Fibroblast of skin of left biceps (primary cell): ENCODE measurements at places on chromosomes 2 and 18.

DNA sequence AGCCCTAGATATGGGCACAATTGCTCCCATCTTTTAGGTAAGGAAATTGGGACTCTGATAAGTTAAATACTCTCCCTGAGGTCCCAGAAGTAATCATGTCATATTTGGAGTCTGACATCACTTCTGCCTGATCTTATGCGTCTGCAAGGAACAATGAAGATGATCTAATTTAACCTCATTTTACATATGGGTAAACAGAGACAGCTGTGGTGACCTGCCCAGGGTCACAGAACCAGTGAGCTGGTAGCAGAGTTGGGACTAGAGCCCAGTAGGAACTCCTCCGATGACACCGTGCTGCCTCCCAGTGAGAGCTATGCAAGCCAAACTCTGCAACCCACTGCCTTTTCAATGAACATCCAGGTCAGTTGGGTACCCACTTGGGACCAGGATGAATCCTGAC, 17.8 kb downstream of the CTAGE1 start:
- no peak for DNase-seq

DNA sequence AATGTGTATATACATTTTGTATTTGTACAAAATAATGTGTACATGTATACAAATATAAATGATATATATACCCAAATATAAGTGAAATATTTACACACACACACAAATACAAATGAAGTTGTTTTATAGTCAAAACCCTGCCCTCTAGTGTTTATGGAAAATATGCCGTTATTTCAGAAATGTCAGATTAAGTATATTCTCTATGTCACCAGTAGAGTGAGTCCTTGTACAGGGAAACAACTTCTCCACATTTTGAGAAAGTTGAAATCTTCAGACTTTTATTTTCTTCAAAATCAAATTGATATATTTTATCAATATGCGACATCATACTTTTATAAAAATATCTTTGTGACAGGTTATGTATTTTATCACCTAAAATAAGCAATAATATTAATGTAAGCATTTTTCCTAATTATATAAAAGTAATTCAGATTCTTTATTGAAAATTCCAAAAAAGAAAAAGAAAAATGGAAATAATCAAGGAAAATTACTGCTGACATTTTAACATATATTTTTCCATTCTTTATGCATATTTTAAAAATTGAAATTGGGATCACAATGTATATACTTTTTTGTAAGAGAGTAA, 22.4 kb downstream of the ARL6IP6 start:
- no peak for DNase-seq

- no peak for DNase-seq
These were observed 137.3 kb upstream of the NFATC1 start for GRCh38 chr18:79258447-79258846.

GRCh38 chr2:385785-386184, 97.9 kb upstream of the ALKAL2 start:
- no peak for DNase-seq

DNA sequence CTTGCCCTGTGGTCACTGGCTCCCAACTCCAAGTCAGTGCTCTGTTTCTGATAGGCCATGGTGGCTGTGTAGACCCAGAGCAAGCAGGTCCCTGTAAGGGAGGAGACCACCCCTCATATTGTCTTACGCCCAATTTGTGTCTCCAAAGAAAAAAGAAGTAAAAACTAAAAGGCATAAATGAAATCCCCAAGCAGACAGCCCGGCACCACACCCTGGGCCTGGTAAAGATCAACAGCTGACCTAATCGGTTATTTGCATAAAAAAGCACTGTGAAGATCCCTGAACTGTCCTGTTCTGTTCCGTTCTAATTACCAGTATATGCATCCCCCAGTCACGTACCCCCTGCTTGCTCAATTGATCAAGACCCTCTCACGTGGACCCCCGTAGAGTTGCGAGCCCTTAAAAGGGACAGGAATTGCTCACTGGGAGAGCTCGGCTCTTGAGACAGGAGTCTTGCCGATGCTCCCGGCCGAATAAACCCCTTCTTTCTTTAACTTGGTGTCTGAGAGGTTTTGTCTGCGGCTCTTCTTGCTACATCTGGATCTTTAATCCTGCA, 364.1 kb upstream of the HS6ST1 start:
- DNase-seq, result no peak

DNA sequence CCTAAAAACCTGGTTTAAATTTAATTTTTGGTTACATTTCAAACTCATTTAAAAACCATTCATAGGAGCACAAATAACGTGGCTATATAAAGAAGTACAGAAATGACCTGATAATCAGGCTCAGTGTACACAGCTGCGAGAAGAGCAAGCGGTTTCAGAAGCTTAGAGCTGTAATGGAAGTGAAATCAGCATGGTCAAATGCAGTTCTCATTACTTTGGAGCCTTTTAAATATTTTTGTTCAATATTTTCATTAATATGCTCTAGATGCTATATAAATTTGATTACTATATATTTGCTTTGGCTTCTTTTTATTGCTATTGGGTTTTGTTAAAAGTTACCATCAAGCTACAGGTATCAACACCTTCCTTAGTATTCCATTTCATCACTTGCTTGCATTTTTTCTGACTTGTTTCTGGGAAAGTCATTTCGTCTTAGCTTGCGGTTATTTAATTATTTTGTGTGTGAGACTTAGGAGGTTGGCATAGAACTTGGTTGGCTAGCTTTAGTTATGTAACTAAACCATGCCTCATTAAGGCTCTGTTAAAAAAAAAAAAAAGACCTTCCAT, 58.7 kb downstream of the AFTPH start:
- DNase-seq, result no peak

DNA sequence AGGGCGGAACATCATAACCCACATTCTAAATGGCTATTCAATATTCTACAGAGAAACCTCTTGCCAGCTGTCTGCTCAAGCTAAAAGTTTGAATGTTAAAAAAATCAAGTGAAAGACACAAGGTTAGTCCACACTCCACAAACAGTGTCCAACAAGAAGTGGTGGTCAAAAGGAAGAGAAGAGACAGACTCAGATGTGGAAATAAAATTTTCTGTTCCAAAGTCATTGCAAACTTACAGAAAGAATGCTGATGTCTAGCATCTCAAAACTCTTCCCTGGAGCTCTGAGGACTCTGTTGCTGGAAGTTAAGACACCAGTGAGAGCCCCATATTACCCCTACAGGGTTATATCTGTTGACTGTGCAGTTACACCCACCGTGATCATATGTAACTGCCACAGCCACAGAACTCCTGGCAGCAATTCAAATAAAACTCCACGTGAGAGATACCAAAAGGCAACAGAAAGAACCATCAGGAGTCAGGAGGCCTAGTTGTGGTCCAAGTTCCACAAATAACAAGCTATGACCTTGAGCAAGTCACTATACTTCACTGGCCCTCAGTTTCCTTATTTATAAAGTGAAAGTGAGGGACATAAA, 60.9 kb downstream of the AAK1 start:
- no peak for DNase-seq

DNA sequence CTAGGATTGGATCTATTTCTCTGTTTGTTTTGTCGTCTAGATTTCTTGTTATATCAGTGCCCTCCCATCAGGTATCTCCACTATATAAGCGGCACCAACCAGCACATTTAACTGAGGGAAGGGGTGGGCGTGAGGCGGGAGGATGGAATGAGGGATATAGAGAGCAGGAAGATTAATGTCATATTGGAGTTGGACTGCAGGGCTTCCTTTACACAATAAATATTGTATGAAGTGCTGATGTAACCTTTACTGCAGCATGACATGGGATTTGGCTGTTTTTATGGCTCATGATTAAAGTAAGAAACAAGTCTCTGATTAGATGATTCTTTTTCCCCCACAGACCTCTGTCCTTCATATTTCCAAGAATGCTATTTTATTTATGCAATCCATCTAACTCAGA, 54.8 kb downstream of the TMEM200C start:
- no peak for DNase-seq

DNA sequence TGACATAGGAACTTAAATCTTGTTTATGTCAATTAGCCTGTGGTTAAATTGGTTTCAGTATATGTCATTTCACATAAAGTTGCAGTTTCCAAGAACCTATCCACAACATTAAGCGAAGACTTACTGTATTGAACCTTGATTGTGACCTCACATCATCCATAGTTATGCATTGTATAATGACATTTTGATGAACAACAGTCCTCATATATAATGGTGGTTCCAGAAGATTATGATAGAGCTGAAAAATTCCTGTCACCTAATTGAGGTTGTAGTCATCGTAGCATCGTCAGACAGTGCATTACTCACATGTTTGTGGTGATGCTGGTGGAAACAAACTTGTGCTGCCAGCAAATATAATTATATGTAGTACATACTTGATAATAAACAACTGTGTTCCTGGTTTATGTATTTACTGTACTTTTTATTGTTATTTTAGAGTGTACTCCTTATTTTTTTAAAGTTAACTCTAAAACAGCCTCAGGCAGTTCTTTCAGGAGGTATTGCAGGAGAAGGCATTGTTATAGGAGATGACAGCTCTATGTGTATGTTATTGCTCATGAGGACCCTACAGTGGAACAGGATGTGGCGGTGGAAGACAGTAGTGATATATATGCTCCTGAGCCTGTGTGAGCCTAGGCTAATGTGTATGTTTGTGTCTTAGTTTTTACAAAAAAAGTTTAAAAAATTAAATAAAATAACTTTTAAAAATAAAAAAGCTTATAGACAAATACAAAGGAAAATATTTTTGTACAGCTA, 56.6 kb downstream of the UBE2E3 start:
- peak; percentile 55 for DNase-seq

GRCh38 chr2:190791976-190792575, 88.5 kb upstream of the GLS start:
- DNase-seq, result no peak

DNA sequence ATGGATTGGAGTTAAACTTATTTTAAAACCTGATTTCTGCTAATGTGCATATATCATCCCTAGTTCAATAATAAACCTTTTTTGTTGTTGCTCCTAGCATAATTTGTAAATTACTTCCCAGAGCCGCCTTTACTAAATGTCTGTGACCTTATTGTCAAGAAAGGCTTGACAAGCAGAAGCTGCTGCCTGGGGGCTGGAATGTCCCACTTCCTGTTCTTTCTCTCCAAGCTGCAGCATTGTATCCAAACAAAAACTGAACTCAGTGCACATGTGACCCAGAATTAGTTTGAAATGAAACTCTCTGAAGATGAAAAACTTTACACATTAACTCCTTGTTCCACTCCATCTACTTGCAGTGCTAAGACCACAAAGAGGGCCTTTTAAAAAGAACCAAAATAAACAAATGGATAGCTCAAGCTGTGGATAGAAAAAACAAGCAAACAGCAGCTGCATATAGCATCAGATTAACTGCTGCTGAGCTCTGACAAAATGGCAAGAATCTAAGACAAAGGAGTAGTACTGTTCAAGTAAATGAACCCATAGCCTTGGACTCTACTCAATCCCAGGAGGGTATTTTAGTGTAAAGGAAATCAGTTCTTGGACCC, 99.8 kb upstream of the NEUROD1 start:
- DNase-seq, result no peak

GRCh38 chr18:34315591-34316352, 91.1 kb upstream of the NOL4 start:
- no peak for DNase-seq

DNA sequence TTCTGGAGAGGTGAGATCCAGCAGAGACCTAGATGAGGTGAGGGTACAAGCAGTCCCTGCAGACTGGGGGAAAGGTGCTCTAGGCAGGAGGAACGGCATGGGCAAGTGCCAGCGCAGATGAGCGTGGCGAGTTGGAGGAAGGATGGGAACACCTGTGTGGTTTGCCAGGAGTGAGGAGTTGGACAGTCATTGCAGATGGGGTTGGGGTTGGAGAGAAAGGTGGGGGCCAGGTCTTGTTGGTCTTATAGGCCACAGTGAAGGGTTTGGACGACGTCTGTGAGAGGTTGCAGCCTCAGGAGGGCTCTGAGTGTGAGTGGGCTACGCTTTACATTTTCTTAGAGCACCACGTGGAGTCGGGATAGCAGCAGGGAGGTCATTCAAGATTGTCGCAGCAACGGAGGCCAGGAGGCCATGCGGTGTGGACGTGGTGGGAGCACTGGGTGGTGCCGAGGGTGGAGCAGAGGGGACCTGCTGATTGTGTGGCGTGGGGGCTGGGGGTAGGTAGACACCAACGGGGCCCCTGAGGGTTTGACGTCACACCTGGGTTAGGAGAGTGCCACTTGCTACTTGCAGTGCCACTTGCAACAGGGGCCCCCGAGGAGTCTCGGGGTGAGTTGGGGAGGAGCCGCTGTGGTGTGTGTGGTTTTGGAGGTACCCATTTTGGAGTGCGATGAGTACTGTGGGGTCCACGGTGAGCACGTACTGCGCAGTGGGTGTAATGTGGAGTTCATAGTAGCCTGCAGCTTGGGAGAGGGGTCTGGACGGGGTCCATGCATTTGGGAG, 66.2 kb downstream of the LPIN1 start:
- DNase-seq, result no peak

DNA sequence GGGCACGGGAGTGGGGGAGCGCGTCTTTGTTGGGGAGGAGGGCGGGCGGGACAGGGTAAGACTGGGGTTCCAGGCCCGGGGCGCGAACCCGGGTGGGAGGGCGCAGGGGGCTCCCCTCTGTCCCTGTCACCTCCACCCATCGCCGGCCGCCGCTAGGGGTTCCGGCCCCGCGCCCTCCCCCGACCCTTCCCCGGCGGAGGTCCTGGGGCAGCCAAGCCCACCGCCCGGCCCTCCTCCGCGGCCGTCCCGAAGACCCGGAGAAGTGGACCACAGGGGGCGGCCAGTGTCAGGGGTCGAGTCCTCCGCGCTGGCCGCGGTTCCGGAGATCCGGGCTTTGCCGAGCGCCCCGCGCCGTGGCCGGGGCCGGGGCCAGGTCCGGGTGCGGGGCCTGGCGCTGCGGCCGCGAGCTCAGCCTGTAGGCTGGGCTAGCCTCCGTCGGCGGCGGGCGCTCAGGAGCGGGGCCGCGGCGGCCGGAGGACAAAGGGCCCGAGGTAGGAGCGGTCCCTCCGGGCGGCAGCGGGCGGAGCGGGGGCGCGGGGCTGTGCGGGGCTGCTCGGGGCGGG, 16.6 kb upstream of the E2F6 start:
- no peak for DNase-seq

- no peak for DNase-seq
These were observed 602.2 kb downstream of the FBXO15 start for GRCh38 chr18:73545472-73545871.

DNA sequence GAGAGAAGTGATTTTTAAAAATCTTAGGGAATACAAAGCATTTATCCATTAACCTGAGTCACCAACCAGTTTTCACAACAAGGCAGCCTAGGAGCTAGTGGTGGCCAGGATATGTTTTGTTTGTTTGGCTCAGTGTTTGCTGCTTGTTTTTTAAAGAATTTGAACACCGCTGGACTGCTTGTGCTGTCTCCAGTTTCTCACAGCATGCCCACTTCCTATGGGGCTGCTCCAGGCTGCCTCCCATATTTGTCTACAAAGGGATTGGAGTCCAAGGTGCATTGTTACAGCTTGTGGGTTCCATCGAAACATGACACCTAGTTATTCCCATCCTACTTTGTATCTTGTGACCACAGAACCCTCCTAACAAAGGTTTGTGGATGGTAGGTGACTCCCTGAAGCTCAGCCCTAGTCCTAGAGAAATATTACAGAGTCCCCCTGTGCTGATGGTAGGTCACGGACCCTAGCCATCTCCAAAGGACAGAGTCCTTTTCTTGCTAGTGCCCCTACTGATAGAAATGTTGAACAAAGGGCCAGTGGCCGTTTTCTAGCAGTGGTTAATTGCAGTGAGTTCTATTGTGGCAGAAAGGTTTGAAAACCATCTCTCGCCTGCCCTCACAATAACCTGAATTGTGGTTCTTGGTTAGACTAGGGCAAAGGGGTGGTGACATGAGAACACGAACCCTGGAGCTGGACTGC, 23.2 kb downstream of the GPR39 start:
- no peak for DNase-seq
